ENCODE measurements at places on chromosomes 6 and 20.

- no peak for DNase-seq
Measured at GRCh38 chr6:132527791-132528190, 10.3 kb upstream of the TAAR9 start.

GRCh38 chr6:83461438-83461837 is 30.6 kb upstream of the ME1 start:
- no peak for DNase-seq

DNA sequence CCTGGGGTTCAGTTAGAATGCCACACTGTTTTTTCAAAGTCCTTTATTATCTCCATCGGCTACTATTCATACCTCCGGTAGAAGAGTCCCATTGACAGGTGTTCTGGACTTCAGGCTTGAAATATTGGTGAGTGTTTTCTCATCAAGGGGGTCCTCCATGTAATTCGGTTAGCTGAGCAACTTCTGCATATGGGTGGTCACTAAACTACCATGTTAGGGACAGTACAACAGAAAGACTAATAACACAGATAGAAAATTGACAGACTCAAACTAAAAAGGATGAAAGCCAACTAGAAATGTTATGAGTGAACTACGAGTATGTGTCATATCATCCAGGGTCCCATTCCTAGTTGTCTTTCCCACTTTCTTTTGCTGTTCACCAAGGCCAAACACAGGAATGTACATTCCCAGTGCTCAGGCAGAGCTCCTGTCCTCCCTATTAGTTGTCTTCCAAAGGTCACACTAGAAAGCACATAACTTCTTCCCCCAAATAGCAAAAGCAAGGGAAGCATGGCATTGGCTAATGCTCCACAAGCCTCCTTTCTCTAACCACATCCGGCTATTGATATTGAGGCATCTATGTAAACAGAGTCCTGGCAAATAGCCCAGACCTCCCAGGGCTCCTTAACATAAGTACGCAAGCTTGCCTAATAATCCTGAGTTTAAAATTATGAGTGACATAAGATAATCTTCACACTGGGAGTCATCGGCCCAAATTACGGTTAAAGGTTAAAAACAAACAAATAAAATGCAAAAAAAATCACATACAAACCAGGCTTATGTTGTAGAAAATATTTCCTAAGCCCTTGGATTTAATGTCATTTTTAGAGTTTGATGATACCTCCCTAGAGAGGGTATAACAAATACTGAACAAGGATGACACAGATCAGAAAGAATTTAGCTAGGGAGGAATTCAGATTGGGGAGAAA is 13.2 kb downstream of the CCN2 start:
- peak; percentile 61 for DNase-seq

DNA sequence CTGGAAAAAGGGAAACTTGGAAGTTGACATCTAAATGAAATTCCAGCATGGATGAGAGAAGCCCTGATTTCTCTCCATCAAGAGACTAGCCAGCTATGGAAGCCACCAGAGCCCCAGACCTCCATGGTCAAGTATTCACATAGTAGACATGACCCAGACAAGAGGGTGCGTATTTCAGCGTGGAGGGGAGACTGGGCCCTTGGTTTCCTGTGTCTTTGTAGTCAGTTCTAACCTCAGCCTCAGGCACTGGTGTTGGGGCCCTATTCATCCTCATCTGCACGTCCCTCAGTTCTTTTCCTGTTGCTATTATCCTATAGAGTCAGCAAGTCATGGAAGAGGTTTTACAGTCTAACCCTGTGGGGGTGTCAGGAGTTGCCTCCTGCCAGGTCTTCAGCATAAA is 12.5 kb downstream of the GNL1 start:
- no peak for DNase-seq

- DNase-seq, result no peak
Measured at GRCh38 chr6:145161501-145161900, 573.8 kb downstream of the EPM2A start.

DNA sequence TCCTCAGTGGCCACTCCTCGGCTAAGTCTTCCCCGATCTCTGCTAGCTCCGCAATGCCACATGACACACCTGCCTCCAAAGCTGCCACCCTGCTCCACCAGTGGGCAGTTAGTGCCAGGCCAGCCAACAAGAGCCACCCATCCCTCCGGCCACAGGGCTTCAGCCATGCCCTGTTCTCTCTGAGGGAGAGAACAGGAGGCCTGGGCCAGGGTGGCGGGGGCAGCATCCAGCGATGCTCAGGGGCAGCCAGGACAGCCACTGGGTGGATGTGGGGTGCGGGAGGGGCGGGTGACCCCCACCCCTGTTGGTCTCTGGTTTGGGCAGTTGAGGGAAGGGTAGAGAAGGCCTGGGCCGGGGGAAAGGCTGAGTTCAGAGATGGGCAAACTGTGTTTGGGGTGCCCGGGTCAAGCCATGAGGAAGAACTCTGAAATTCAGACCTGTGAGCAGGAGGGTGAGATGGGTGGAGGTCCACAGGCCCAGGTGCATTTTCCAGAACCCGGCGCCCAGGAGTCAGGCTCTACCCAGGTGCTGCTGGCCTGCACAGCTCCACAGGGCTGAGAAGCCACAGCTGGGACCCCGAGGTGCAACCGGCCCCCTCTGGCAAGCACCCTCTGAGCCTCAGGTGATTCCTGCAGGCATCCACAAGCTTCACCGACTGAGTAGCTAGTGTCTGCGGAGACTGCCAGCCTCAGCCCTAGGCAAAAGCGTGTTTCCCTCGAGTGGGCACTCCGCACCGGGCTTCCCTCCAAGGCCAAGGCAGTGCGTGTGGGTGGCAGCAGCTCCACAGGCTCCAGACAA is 91.1 kb downstream of the SULF2 start:
- DNase-seq, result no peak

DNA sequence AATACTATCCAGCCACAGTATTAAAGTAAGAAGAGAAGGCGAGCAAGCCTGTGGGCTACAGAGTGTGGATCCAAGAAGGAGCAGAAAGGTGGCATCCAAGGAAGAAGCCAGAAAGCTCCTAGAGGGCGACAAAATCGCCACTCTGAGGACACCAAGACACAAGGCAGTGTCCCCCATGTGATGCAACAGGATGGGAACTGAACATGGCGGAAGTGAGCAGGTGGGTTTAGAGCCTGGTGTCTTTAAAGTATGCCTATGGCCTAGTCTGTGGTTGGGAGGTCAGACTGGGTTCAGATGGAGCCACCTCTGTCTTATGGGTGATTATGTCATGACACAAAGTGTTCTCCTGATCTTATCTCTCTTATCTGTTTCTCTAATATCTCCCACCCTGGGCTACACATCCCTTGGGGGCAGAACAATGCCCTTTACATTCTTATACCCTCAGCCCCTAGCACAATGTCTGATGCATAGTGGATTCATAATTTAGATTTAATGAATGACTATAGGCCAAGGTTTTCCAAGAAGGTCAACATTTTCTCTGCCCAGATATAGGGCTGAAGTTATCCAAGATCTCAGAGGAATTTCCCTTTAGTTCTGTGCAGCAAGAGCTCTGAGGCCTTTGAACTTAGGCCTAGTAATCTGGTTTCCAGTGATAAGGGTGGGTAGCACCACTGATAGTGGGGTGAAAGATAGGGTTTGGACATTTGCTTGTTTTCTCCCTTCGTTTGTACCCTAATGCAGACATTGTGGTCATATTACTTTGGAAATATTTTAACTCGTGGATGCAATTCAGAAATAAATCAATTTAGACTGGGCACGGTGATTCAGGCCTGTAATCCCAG is 167.3 kb upstream of the AKIRIN2 start:
- no peak for DNase-seq

- DNase-seq, result peak; percentile 44
Measured at GRCh38 chr20:54197621-54198604, 10.0 kb upstream of the PFDN4 start.

GRCh38 chr6:125570526-125570925 is 178.9 kb upstream of the HEY2 start:
- no peak for DNase-seq

DNA sequence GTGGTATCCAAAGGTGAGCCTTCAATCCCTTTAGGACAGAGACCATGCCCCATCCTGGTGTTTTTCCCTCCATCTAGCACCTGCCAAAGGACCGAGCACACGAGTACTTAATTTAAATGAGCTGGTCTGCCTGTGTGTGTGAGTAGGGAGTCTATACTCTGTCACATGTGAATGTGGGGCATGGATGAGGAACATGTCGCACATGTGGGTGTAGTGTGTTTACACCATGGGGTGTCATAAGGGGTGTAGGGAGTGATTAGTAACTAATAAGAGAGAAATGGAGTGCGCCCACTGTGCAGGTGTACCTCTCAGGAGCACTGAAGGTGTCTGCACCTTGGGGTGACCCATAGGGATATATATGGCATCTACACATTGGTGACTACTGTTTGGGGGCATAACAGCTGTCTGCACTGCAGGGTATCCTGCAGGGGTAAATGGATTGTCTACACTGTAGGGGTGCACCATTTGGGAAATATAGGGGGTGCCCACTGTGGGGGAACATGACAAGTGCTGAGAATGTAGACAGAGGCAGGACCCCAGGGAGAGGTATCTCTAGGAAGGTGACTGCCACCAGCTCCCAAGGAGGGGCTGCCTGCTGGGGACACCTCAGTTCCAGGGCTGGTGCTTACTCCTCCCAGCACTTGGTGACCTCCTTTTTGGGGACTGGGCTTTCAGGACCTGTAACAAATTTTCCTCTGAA is 53.5 kb downstream of the EBF4 start:
- no peak for DNase-seq

- DNase-seq, result no peak
Measured at GRCh38 chr20:1871807-1872458, 23.3 kb upstream of the SIRPA start.

- DNase-seq, result peak; percentile 67
Measured at GRCh38 chr6:126661646-126662045, 321.7 kb downstream of the CENPW start.

GRCh38 chr20:55586610-55587009 is 418.7 kb downstream of the CBLN4 start:
- DNase-seq, result no peak

DNA sequence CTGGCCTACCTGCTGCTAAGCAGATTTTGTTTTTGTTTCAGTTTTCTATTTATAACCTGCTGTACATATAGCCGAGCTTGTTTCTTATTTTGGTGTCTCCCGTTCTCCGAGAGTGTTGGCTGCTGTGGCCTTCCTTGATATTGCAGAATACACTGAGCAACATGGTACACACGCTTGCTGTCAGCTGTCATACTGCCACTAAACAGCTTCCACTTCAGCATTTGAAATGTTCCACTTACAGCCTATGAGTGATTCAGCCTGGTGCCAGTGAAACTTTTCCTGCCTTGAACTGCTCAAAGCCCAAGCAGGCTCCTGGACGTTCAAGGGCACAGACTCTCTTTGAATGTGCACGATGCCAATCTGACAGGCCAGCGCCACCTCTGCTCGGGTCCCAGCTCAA is 87.1 kb downstream of the PSMG4 start:
- no peak for DNase-seq

GRCh38 chr6:73451223-73452106 is 632 bp downstream of the CGAS start:
- no peak for DNase-seq

GRCh38 chr6:169725125-169726048 is 1.1 kb upstream of the PHF10 start:
- peak; percentile 29 for DNase-seq

DNA sequence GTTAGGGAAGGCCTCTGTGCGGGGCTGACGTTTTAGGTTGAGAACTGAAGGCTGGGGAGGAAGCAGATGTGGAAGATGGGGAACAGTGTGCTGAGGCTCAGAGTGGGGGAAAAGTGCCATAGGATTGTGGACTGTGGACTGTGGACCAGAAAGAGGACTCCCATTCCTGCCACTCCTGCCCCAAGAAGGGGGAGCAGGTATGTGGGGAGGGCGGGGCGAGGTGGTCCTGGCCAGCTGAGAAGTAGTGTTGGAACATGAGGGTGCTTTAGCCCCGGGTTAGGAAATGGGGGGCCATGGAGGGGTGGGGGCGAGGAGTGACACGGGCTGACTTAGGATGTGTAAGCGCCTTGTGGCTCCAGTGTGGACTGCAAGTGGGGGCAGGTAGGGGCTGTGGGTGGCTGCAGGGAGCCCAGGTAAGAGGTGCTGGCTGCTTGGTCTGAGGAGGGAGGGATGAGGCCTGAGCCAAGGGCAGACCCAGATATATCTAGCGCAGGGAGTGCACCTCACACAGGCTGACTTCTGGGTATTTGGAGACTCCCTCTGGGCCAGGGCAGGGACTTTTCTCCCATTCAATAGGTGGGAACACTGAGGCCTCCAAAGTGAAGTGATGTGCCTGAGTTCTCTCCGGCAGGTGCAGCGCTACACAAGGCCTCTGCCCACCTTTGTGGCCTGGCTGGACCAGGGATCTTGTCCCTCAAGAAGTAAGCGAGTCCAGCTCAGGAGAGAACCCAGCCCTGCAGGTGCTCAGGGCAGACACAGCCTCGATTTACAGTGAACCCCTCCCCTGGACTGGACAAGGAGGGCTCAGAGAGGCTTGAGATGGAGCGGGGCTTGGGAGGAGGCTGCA is 76.6 kb upstream of the TOX2 start:
- no peak for DNase-seq

DNA sequence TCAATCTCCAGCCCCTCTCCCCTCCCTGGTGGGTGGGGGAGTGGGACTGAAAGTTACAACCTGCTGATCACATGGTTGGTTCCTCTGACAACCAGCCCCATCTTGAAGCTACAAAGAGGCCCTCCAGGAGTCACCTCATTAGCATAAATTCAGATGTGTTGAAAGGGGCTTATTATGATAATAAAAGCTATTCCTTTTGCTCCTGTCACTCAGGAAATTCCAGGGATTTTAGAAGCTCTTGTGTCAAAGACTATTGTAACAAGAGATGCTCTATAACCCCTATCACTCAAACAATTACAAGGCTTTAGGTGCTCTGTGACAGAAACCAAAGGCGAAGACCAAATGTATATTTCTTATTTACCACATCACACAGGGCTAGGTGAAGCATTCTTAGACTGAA is 30.1 kb upstream of the MBOAT1 start:
- DNase-seq, result no peak

GRCh38 chr20:34744340-34744739 is 40.2 kb downstream of the TP53INP2 start:
- no peak for DNase-seq

GRCh38 chr20:41143354-41143753 is 6.0 kb downstream of the PLCG1 start:
- no peak for DNase-seq

GRCh38 chr6:96841345-96841744 is 4.1 kb upstream of the GPR63 start:
- DNase-seq, result no peak

- no peak for DNase-seq
Measured at GRCh38 chr6:84074988-84075781, 41.6 kb downstream of the MRAP2 start.

- DNase-seq, result no peak
Measured at GRCh38 chr6:14312587-14312986, 195.0 kb downstream of the CD83 start.

- DNase-seq, result no peak
Measured at GRCh38 chr20:34724172-34724571, 20.0 kb downstream of the TP53INP2 start.

DNA sequence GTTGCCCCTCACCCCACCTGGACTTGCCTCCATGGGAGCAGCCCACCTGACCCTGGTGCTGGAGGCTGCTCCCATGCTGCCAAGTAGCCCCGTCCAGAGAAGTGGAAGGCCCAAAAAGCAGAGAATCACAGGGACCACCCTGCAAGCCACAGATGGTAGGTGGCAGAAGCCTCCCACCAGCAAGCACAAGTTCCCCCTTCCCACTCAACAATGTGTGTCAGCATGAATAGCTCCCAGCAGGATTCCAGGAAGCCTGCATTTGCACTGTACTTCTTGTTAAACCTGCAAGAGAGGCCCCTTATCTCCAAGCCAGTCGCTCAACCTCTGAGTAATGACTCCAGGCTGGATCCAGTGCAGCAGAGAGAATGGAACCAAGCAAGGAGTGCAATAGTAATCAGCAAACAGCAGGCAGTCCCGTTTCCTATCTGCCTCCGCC is 180.8 kb upstream of the CST7 start:
- DNase-seq, result no peak

Data from GM04503 (cell line).